ENCODE measurements at places on chromosomes 13 and 19.
A peak's percentile ranks its signal among the peaks of the same experiment; 100 is the strongest.

- no peak for DNase-seq
These were observed 314.8 kb upstream of the MAB21L1 start for GRCh38 chr13:35791184-35791851.

DNA sequence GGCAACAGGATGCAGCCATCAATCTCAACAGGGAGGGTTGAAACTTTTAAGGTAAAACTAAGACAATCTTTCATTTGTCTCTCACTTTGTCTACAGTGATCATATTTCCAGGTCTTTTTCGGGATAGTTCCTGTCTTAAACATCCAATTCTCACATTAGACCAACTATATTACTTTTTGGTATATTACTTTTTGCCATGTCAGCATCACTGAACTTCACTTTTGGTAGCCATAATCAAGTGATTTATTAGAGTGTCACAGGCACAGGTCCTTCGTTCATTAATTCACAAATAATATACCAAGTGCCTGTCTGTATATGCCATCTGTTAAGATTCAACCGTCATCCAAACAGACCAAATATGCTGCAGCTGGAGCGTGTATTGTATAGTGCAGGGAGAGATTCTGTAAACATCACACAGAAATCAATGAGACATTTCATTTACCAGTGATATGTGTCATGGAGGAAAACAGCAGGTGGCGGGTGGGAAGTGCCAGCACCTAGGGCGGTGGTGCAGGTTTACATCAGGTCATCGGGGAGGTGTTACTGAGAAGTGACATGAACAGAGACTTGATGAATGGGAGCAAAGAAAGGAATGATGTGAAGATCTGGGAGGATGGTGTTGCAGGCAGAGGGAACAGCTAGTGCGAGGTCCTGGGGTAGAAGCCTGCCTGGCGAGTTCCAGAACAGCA lies 24.9 kb downstream of the ARHGEF7 start:
- DNase-seq, result no peak

- DNase-seq, result no peak
These were observed 398.9 kb downstream of the GPC6 start for GRCh38 chr13:93625536-93625935.

- no peak for DNase-seq
These were observed 12.2 kb downstream of the LCP1 start for GRCh38 chr13:46169758-46170157.

DNA sequence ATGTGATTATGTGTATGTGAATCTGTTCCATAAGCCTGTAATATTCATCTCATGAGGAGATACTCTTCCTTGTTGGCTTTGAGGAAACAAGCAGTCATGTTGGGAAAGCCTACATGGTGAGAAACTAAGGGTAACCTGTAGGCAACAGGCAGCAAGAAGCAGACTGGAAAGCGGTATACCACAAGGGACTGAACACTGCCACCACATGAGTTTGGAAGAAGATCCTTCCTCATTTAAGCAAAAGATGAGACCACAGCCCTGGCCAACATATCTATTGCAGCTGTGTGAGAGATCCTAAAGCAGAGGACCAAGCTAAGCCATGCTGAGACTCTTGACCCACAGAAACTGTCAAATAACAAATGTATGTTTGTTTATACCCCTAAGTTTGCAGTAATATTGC lies 134.8 kb downstream of the B3GLCT start:
- no peak for DNase-seq

DNA sequence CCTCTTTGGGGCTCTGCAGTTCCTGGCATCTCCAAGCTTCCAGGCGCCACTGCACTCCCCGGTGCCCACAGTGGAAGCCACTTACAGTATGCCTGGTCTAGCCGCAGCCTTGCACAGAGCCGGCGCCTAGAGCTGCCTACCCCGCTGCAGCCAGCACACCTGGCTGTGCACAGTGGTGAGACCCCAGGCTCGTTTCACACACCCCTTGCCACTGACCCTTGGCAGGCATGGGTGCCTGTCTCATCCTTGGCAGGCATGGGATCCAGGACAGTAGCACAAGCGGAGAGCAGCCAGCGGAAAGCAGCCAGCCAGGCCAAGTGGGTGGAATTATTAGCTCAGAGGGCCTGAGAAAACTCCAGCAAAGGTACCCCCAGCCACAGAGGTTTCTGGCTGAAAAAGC lies 86.0 kb downstream of the SERP2 start:
- no peak for DNase-seq

DNA sequence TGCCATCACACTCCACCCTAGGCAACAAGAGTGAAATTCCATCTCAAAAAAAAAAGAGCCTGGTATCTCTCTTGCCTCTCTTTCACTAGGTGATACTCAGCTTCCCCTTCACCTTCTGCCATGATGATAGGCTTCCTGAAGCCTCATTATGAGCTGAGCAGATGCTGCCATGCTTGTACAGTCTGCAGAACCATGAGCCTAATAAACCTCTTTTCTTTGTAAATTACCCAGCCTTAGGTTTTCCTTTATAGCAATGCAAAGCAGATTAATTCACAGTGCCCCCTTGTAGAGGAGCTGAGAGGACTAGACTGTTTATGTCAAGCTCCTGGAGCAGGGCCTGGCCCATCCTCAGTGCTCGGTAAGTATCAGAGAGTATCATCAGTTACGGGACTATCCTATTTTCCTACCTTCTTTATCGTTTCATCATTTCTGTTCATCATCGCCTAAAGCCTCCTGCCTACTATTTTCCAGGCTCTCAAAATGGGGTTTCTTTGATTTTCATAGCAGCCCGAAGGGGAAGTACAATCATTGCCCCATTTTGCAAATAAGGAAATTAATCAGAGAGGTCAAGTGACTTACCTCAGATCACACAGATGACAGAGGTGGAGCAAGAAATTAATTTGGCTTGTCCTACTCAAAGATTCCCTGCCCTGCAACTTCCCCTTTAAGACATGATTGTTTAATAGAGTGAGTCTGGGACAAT lies 33.5 kb upstream of the IGSF23 start:
- no peak for DNase-seq

GRCh38 chr13:48275507-48275906 lies 28.0 kb upstream of the RB1 start:
- DNase-seq, result no peak

GRCh38 chr13:68026077-68026476 lies 795.9 kb upstream of the PCDH9 start:
- DNase-seq, result no peak

- DNase-seq, result no peak
These were observed 112.8 kb downstream of the DLEU7 start for GRCh38 chr13:50730496-50731351.

DNA sequence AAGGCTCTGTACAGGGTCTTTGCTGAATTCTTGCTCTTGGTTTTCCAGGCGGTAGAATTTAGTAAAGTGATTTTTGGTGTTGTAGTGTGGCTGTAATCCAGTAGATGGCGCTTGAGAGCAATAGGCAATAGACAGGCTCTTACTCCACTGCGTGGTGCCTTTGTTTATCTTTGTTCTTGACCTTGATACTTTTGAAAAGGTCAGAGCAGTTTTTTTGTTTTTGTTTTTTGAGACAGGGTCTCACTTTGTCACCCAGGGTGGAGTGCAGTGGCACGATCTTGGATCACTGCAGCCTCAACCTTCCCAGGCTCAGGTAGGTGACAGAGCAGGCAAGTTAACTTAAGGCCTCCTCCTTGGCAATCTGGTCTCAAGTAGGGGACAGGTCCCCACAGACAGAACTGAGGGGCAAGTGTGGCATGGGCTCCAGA lies 12.2 kb upstream of the LILRA5 start:
- DNase-seq, result peak; percentile 55

GRCh38 chr13:71493189-71493588 lies 373.8 kb downstream of the DACH1 start:
- no peak for DNase-seq

GRCh38 chr13:106657104-106657503 lies 89.2 kb upstream of the ARGLU1 start:
- DNase-seq, result peak; percentile 4

GRCh38 chr13:37736045-37736444 lies 133.5 kb downstream of the TRPC4 start:
- DNase-seq, result no peak

DNA sequence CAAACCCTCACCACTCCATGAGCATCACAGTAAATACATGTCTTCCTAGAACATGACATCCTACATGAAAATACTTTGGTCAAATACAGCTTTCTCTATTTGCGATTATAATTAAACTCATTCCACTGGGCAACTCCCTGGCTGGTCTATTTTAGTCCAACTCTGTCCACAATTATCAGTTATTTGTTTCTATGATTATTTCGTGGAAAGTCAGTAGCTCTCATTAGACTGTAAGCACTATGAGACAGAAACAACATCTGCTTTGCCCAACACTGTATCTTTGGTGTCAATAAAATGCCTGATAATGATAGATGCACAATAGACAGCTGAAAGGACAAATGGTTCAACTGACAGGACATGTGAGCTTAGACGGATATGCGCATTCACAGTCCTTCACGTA lies 292.0 kb downstream of the KLF12 start:
- DNase-seq, result no peak

GRCh38 chr19:39104186-39104596 lies 20.0 kb downstream of the ACP7 start:
- DNase-seq, result no peak

DNA sequence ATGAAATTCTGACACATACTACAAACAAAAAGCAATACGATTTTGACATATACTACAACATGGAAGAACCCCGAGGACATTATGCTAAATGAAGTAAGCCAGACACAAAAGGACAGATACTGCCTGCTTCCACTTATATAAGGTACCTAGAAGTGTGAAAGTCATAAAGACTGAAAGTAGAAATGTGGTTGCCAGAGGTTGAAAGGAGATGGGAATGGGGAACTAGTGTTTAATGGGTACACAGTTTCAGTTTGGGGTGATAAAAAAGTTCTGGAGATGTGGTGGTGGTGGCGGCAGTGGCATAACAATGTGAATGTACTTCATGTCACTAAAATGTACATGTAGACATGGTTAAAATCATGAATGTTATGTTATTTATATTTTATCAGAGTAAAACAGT lies 12.1 kb upstream of the NDFIP2 start:
- no peak for DNase-seq

DNA sequence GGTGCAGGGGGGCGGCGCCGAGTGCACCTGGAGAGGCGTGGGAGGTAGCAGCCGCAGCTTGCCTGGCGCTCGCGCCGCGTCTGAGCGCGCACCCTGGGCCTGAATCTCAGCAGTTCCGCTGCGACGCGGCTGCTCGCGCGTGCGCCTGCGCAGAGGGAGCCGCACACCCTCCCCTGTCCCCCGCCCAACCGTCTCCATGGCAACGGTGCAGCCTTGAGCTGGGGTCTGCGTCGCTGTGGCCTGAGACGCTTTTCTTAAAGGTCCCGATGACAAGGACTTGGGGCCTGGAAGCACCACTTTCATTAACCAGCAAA lies at the start of gene PNMA8B:
Gene PNMA8B (minus strand): TSS at position 82 of the 314 bp plus-strand sequence. CDS start 402 bp downstream, outside the sequence.
- DNase-seq, result peak; percentile 95

GRCh38 chr19:55585658-55586339 lies 5.2 kb upstream of the ZNF579 start:
- DNase-seq, result peak; percentile 63

DNA sequence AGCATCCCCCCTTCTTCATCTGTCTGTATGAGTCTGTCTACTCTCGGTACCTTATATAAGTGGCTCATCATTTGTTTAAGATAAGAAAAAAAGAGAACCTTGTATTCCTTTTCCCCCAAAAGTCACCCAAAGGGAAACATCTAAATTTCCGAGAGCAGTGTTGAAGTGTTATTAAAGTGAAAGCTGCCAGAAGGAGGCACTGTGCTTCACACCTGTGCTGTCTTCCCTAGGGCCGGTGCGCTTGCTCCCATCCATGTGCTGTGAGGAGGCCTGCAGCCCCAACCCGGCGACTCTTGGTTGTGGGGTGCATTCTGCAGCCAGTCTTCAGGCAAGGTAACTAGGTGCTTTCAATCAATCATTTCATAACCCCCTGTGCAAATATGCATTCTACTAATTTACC lies 97.5 kb downstream of the TNFRSF19 start:
- peak; percentile 42 for DNase-seq

- no peak for DNase-seq
These were observed 127.4 kb downstream of the DCT start for GRCh38 chr13:94352057-94352456.

All from mesendoderm (in vitro differentiated cells).